Stimulated activated CD8-positive, alpha-beta memory T cell treated with anti-CD3 and anti-CD28 coated beads, Interleukin-4, amount 100 ng/mL, for 24 hours (primary cell): ENCODE measurements at places on chromosomes 5 and 9.

GRCh38 chr9:75181750-75182149 lies 93.4 kb downstream of the OSTF1 start:
- DNase-seq = no peak

DNA sequence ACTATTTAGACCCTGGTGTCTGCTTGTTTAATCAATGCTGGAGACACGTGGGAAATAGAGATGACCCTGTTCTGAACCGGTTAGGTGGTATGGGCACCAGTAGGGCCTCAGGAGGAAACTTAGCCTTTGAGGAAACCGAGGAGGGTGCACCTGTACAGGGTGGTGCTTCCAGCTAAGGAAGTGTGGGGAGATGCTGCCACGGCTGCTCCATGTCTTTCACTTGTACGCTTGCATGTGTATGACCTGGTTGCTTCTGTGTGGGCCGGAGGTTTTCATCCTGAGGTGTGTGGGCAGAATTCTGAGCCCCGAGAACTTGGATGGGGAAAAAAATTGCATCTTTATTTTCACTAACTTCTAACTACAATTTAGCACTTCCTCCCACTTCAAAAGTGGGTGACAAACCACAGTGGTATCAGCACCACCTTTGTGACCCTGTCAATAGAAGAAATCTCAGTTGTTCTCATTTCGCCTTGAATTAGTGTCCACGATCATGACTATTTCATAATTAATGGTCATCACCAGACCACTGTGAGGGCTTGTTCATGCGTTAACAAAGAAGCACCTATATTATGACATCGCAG lies 99.8 kb upstream of the SPATA31C2 start:
- no peak for DNase-seq

- no peak for DNase-seq
Observed at GRCh38 chr5:141633871-141634561, 2.6 kb downstream of the HDAC3 start.

DNA sequence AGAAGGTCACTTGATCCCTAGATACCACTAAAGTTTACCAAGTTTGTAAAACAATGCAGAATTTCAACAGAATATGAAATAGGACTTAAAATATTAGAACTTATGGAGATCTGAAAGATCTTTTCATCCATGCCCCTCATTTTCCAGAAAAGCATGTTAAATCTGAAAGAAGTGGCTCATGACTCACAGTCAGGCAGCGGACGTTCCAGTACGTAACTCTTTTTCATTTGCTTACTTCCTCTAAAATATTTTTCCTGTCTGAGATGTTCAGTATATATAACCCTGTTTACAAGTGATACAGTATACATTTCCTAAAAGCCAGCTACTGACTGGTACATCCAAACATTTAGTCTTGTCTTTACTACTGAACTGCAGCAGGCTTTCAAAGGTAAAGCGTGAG lies 22.3 kb downstream of the FBXW2 start:
- DNase-seq = no peak

- DNase-seq = no peak
Observed at GRCh38 chr5:8784692-8785091, 761.2 kb downstream of the SEMA5A start.

- DNase-seq = no peak
Observed at GRCh38 chr5:28750251-28750650, 1711.9 kb upstream of the CDH9 start.

- no peak for DNase-seq
Observed at GRCh38 chr5:54113060-54113459, 197.3 kb downstream of the ARL15 start.

DNA sequence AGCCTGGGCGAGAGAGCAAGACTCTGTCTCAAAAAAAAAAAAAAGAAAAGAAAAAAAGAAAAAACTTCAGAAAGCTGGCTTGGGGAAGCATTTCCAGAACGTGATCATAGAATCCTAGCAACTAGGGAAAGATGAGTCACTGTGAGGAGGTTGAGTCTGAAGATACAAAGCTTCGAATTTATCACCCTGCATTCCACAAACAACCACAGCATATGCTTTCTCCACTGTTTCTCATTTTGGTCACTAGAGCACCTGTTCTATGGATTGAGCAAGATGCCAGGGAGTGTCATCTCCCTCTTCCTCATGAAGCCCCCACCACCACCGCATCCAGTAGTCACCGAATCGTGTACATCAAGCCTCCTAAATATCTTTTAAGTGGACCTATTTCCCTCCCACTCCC lies 37.9 kb downstream of the SEMA5A start:
- DNase-seq = no peak

GRCh38 chr9:2726650-2727340 lies 9.5 kb downstream of the KCNV2 start:
- no peak for DNase-seq

- DNase-seq = no peak
Observed at GRCh38 chr5:31066655-31067328, 126.7 kb upstream of the CDH6 start.
